M059J (cell line): ENCODE measurements at places on chromosomes 4 and X. TPM values are rescaled to one million over a fixed set of nuclear protein-coding genes. Genes with fewer than 3 reads are reported as not detected.

Gene FGD1
- total RNA-seq, result 5.6 and 10.4 TPM in 2 replicates

- no peak for DNase-seq
These were observed 204.2 kb upstream of the IL15 start for GRCh38 chr4:141432000-141432712.

DNA sequence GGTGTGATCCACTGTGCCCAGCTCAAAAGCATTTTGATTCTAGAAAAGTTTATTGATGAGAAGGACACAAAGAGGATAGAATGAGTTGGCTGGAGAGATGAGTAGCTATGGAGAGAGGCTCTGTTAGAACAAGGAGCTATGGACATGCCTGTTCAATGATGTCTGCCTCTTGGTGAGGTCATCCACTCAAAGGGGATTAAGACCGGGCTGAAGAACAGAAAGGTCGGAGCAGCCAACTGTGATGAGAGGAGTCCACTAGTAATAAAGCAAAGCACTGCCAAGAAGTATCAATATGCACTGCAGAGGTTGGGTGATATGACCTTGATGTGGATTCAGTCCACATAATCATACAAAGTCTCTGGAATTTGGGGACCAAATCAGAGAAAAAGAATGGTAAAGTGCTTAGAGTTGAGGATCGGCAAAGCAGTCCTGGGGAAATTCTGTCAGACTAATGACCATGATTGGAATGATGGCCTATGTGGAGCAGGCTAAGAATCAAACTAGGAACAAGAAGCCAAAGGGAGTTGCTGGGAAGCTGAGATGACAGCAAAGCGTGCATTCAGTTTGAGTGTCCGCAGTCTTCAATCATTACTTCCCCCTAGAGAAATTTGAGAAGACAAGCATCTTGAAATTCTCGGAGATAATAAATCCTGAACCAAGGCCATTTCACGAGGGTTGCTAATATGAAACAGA, 55.7 kb upstream of the MMAA start:
- DNase-seq, result no peak

Gene CT55
- 0.25 TPM in 1 of 2 replicates, not detected in the other for total RNA-seq

Gene TLR3
- 6.7 and 7.2 TPM in 2 replicates for total RNA-seq

Gene PAGE5
- 0.49 TPM in 1 of 2 replicates, not detected in the other for total RNA-seq
